ENCODE measurements at places on chromosomes 12 and 14.
A peak's percentile ranks its signal among the peaks of the same experiment; 100 is the strongest.

GRCh38 chr12:22799503-22799902 is 174.5 kb downstream of the ETNK1 start:
- DNase-seq = no peak

DNA sequence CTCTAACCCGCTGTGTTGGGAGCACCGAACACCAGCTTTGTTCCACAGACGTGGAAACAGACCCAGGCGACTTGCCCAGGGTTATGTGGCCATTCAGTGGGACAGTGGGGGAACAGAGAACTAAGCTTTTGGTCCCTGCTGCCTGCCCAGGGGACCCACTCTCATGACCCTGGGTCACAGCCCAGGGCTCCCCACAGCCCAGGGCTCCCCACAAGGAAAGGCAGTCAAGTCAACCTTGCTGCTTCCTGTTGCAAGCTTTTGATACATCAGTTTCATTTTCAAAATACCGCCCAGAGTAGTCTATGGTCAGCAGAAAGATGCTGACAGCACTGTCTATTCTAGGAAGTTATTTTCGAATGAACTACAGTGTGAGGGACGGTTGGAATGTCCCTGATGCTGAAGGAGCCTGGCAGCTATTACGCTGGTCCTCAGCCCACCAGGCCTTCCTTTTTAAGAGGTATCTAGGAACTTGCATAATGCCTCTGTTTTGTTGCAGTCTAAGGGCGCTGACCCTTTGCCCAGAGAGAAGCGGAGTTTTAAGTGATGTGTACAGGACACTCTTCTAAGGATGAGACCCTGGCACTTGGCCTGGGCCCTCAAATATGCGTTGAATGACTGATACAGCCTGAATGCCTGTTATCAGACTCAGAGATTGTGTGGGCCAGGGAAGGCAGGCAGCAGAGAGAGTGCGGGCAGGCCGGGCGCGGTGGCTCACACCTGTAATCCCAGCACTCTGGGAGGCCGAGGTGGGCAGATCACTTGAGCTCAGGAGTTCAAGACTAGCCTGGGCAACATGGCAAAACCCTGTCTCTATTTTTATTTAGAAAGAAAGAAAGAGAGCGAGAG is 12.6 kb upstream of the TTC7B start:
- no peak for DNase-seq

DNA sequence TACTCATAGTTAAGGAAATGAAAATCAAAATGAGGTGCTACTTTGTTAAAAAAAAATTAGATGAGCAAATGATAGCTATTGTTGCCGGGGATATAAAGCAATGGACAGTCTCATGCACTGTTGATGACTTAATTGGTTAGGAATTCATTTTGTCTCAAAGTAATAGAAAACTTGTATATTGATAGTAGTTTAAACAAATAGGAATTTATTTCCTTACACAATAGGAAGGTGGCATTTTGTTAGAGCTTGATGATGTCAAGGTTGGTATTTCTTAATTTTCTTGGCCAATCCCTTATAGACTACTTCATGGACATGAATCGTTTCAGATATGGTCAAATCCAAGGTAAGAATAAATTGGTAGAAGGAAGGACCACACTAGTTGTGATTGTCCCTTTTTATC is 7.8 kb downstream of the PRPF39 start:
- DNase-seq = no peak

DNA sequence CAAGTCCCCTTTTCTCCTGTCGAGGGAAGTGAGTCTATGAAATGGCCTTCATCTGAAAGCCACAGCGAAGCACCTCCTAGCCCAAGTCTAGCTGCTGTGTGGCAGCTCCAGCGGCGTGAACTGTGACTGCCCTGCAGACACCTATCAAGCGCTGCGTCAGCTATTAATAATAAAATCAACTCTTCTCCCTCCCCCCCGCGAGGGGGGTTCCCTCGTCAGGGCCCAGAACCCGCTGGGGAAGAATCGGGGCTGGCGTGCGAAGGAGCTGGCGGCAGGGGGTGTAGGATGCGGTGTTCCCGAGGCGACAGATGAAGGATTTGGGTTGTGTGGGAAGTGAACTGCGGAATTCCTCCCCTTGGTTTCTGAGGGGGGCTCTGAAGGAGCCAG is 662 bp upstream of the ATP2A2 start:
- peak; percentile 44 for DNase-seq

GRCh38 chr14:23021434-23021833 is 11.5 kb upstream of the C14orf93 start:
- no peak for DNase-seq

GRCh38 chr14:89041257-89041582 is 216.8 kb downstream of the TTC8 start:
- no peak for DNase-seq

GRCh38 chr14:54152351-54152750 is 195.7 kb upstream of the BMP4 start:
- no peak for DNase-seq

DNA sequence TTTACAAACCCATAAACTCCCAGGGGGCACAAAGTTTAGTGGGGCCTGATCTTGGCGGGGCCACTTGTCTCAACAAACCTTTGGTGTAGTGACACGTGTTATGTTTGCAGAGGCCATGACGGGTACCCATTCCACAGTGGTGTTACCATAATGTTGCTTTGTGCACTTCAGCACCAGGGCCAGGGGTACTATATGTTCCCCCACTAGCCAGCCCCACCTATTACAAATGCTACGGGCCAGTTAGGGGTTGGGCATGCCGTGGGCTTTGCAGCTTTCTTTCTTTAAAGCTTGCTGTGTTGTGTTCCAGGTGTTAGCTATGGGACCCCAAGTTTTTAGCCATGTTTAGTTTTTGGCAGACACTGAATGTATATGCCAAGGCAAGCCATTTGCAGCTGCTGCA is 30.8 kb upstream of the G2E3 start:
- DNase-seq = no peak

- peak; percentile 13 for DNase-seq
Observed at GRCh38 chr12:63668028-63668799, at the start of gene DPY19L2. DPY19L2 (minus strand) TSS chr12:63668493; CDS start chr12:63668393, 100 bp downstream.

DNA sequence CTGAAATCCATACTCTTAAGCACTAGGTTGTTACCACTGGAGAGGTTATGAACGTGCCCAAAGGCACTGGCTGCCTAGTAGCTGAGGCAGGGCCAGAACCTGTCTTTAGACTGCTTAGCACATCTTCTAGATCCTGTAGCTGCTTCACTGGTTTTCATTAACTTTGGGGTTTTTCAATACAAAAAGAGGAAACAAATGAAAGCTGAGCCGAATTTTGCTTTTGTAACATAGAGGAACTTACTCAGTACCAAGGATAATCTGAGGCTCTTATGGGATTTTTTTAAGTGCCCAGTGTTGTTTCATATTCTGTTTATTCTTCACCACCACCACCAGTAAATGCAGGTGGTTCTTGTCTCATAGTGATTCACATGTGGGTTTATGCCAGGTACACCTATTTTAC is 396.1 kb downstream of the RAD51B start:
- DNase-seq = no peak

- no peak for DNase-seq
Observed at GRCh38 chr12:57129321-57129842, 1.1 kb downstream of the LRP1 start.
